CD4-positive, alpha-beta memory T cell (primary cell): ENCODE measurements at places on chromosomes 1 and 21. TPM values are rescaled to one million over a fixed set of nuclear protein-coding genes. Genes with fewer than 3 reads are reported as not detected.

DNA sequence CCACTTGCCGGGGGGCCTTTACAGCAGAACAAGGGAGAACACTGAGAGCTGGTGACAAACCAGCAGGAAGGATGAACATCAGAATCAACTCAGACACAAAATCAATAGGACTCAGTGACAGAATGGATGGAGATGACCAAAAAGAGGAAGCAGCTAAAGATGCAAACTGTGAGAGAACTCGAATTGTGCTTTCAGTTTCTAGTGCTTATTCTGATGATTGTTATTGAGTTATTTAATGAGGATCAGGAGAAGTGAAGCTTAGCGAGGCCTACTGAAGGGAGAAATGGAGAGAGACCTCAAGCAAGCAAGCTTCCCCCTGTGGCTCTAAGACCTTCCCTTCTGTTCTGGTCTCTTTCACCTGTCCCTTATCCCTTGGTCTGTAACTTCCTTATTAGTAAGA lies 30.3 kb upstream of the TMEM125 start:
- H3K27ac ChIP-seq = no peak overlapping the region
- no peaks in the 10 kb centered on the region for H3K36me3 ChIP-seq
- H3K4me1 ChIP-seq = no peaks in the 10 kb centered on the region
- H3K4me3 ChIP-seq = no peak overlapping the region
- no peaks in the 10 kb centered on the region for H3K27me3 ChIP-seq

The IL12RB2 gene
- 5.3 TPM for total RNA-seq

- H3K27ac ChIP-seq = no peak overlapping the region
- H3K27me3 ChIP-seq = no peaks in the 10 kb centered on the region
- no peaks in the 10 kb centered on the region for H3K4me1 ChIP-seq
- H3K4me3 ChIP-seq = no peak overlapping the region
- H3K36me3 ChIP-seq = no peaks in the 10 kb centered on the region
Measured at GRCh38 chr1:245142171-245142798, 12.5 kb upstream of the KIF26B start.

The TRIM45 gene
- 0.20 TPM for total RNA-seq

DNA sequence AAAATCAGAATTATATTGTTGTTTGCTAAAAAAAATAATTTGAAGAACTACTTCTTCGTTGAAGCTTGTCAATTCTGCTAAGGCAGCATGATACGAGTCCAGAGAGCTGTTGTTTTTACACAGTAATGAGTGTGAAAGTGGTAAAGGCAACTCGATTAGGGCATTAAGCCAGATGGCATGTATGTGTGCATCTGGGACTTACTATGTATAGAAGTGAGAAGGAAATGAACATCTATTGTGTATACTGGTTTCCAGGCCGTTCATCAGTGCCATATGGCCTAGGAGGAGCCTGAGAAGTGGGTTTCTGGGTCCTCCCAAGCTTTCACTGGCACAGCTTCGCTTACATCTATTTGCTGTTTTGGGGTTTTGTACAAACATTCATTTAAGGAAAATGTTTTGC lies 5.7 kb downstream of the CTPS1 start:
- no peak overlapping the region for H3K27ac ChIP-seq
- no peak overlapping the region for H3K4me3 ChIP-seq
- DNase-seq = no peak
- H3K36me3 ChIP-seq = peaks cover 59% of the 10 kb centered on the region

DNA sequence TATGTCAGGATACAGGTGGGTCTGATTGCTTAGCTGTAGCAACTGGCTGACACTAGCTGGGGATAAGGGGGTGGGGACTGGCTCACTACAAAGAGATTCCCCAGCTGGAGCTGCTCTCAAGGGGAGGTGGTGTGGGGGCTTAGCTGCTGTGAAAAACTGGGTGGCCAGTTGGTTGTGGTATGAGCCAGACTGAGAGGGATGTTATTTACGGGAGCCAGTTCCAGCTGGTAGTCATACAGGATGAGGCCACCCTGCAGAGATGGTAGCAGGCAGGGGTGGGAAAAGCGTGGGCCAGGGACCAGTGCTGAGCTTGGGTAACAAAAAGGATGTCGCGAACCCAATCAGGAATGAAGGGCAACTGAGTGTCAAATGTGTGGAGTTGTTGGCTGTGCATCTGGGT lies 204.0 kb upstream of the C21orf91 start:
- no peaks in the 10 kb centered on the region for H3K4me1 ChIP-seq
- no peaks in the 10 kb centered on the region for H3K36me3 ChIP-seq
- H3K27me3 ChIP-seq = no peaks in the 10 kb centered on the region
- DNase-seq = no peak

The DCAF6 gene
- total RNA-seq = 28.3 TPM

The GABPA gene
- total RNA-seq = 29.4 TPM

The MYCL gene
- 0.19 TPM for total RNA-seq

- no peaks in the 10 kb centered on the region for H3K36me3 ChIP-seq
- no peaks in the 10 kb centered on the region for H3K4me1 ChIP-seq
- DNase-seq = no peak
- no peak overlapping the region for H3K4me3 ChIP-seq
Measured at GRCh38 chr1:153365696-153366095, 8.0 kb downstream of the S100A9 start.

DNA sequence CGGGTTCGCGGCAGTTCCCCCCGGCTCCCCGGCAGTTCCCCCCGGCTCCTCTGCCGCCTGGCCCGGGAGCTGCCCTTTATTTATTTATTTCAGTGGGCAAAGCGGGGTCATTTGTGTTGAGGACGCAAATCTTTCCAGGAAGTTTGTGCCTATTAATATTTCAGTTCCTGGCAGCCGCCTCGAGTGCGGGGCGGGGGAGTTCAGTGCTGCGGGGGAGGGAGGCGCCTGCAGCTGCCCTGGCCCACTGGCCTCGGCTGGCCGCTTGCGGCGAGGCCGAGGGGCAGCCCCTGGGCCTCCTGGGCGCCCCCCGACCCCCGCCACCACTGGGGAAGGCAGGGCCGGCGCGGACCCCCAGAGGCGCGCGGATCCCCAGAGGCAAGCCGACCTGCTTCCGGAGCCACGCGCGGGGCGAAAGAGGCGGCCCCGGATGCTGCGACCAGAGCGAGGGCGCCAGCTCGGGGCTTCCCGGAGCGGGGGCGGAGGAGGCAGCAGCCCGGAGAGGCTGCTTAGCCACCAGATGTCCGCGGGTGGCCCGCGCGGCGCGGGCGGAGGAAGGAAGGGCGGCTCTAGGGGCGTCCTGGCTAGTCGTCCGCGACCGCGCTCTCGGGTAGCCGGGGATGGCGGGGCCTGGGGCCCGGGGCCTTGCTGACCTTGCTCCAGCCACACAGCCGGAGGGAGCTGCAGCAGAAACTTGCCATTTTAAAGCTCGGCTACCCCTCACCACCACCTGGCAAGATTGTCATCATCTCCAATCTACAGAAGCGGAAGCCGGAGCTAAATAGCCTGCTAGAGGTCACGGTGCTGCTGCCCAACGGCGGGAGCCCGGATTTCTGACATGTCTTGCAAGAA lies 48.0 kb downstream of the H3-3A start:
- H3K27ac ChIP-seq = peak overlapping the region; percentile 59
- DNase-seq = peak; percentile 43
- peaks cover 13% of the 10 kb centered on the region for H3K4me1 ChIP-seq

The SLAMF8 gene
- total RNA-seq = 2.0 TPM

The PLD5 gene
- not detected for total RNA-seq

- H3K36me3 ChIP-seq = no peaks in the 10 kb centered on the region
- no peaks in the 10 kb centered on the region for H3K27me3 ChIP-seq
- H3K27ac ChIP-seq = no peak overlapping the region
- no peak overlapping the region for H3K4me3 ChIP-seq
- no peaks in the 10 kb centered on the region for H3K4me1 ChIP-seq
Measured at GRCh38 chr1:213883618-213884017, 104.2 kb upstream of the PROX1 start.

GRCh38 chr21:35045542-35046262 lies 3.4 kb downstream of the RUNX1 start:
- H3K36me3 ChIP-seq = no peaks in the 10 kb centered on the region
- peaks cover 72% of the 10 kb centered on the region for H3K4me1 ChIP-seq
- peak overlapping the region; percentile 82 for H3K27ac ChIP-seq
- peak overlapping the region; percentile 84 for H3K4me3 ChIP-seq
- DNase-seq = peak; percentile 83

DNA sequence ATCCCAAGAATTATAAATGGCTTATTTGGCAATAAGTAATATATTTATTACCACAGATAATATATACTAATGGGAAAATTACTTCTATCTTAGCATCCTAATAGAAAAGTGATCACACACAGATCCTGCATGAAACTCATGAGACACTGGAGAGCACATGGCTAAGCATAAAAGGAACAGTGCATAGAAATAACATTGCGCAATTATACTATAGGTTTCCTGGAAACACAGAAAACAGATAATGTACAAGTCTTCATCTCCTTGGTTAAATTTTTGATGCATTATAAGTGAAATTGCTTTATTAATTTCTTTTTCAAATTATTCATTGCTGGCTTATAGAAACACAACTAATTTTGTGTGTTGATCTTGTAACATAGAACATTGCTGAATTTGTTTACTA lies 210.4 kb downstream of the USH2A start:
- no peak for DNase-seq
- no peak overlapping the region for H3K4me3 ChIP-seq
- no peaks in the 10 kb centered on the region for H3K4me1 ChIP-seq
- H3K27ac ChIP-seq = no peak overlapping the region

GRCh38 chr1:9331016-9331415 lies 38.3 kb downstream of the SPSB1 start:
- H3K36me3 ChIP-seq = no peaks in the 10 kb centered on the region
- no peak overlapping the region for H3K27ac ChIP-seq
- no peaks in the 10 kb centered on the region for H3K27me3 ChIP-seq
- H3K4me3 ChIP-seq = no peak overlapping the region
- H3K4me1 ChIP-seq = no peaks in the 10 kb centered on the region
- DNase-seq = no peak

The KCNAB2 gene
- 188 TPM for total RNA-seq

The TSACC gene
- total RNA-seq = not detected

GRCh38 chr1:8089535-8090228 lies 63.6 kb upstream of the ERRFI1 start:
- no peak for DNase-seq
- H3K27me3 ChIP-seq = no peaks in the 10 kb centered on the region

DNA sequence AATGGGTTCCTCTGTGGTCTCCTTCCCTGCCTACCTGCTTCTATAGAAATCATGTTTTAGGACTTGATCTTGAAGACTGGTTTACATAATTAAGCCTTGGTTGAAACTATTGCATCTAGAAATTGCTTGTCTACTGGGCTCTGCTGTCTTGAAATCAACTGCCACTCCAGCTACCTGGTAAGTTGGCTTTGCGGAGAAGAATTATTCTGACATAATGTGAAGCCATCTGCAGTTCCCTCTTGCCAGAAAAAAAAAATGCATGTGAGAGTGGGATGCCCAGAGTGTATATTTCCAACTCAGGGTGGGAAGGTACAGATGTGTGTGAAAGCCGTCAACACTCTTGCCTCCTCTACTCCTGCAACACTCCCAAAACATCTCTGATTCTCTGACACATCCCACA lies 27.2 kb downstream of the C8B start:
- no peak overlapping the region for H3K27ac ChIP-seq
- H3K36me3 ChIP-seq = no peaks in the 10 kb centered on the region
- no peak overlapping the region for H3K4me3 ChIP-seq

- DNase-seq = peak; percentile 74
- H3K27ac ChIP-seq = peak overlapping the region; percentile 37
- peaks cover 82% of the 10 kb centered on the region for H3K4me1 ChIP-seq
- no peaks in the 10 kb centered on the region for H3K27me3 ChIP-seq
Measured at GRCh38 chr21:34974162-34974981, 74.7 kb downstream of the RUNX1 start.

The TNN gene
- not detected for total RNA-seq

- H3K4me1 ChIP-seq = no peaks in the 10 kb centered on the region
- H3K27me3 ChIP-seq = no peaks in the 10 kb centered on the region
- no peak overlapping the region for H3K27ac ChIP-seq
- no peak overlapping the region for H3K4me3 ChIP-seq
Measured at GRCh38 chr1:20610970-20611369, 22.1 kb downstream of the CDA start.

DNA sequence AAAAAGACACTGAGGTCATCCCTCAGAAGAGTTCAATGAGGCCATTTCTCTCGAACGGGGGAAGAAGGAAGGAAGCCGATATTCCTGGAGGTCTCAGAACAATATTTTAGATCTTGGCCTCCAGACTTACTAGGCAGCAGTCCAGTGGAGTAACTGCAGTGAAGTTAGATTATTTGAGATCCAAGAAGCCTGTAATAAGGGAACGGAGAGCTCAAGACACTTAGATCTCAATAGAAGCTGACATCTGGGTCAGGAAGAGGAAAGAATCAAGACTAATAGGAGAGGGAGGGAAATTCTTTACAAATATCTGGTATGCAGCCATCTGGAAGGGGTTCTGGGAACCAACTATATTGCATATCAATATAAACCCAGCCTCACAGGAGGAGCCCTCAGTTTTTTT lies 13.6 kb upstream of the ENAH start:
- no peak overlapping the region for H3K4me3 ChIP-seq
- no peak overlapping the region for H3K27ac ChIP-seq
- no peaks in the 10 kb centered on the region for H3K4me1 ChIP-seq
- H3K36me3 ChIP-seq = no peaks in the 10 kb centered on the region
- H3K27me3 ChIP-seq = no peaks in the 10 kb centered on the region

The LAMB3 gene
- 0.69 TPM for total RNA-seq

GRCh38 chr1:117346206-117346928 lies 20.9 kb upstream of the MAN1A2 start:
- no peak overlapping the region for H3K27ac ChIP-seq
- no peaks in the 10 kb centered on the region for H3K27me3 ChIP-seq
- H3K4me3 ChIP-seq = no peak overlapping the region
- H3K36me3 ChIP-seq = no peaks in the 10 kb centered on the region
- H3K4me1 ChIP-seq = peaks cover 15% of the 10 kb centered on the region

DNA sequence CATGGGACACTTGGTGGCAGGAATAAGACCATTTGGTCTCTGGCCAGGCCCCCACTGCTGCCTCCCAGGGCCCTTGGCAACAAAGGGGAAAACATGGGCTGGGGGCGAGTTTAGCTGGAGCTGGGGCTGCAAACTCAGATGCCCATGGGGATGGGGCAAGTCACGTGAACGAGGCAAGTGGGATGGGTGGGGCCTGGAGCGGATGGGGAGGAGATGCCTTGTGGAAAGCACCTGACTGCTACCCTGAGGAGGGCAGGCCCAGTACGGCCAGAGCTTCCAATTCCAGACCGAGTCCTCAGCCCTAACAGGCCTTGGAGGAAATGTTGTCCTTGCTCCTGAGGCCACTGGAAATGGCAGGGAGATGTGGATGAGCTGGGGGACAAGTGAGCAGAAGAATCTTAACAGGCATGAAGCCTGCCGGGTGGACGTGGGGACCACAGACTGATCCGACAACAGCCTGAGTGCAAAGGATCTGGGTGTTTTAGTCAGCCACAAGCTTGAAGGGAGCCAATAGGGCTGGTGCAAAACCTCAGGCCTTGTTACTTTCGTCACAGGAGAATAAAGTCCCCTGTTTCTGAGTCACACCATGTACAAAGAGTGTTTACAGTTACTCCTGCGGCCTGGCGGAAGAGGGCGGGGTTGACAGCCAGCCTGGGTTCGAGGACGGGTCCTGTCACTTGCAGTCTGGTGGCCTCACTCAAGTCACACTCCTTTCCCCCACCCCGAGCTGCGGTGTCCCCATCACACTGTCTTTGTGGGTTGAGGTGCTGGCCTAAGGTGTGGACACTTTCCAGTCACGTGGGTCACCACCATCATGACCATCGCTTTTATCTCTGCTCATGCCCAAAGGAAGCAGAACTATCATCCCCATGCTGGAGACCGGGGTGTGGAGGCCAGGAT lies 19.1 kb downstream of the RUNX3 start:
- H3K27me3 ChIP-seq = no peaks in the 10 kb centered on the region
- peaks cover 84% of the 10 kb centered on the region for H3K4me1 ChIP-seq
